ENCODE measurements at places on chromosomes 5 and 9.
A peak's percentile ranks its signal among the peaks of the same experiment; 100 is the strongest.

DNA sequence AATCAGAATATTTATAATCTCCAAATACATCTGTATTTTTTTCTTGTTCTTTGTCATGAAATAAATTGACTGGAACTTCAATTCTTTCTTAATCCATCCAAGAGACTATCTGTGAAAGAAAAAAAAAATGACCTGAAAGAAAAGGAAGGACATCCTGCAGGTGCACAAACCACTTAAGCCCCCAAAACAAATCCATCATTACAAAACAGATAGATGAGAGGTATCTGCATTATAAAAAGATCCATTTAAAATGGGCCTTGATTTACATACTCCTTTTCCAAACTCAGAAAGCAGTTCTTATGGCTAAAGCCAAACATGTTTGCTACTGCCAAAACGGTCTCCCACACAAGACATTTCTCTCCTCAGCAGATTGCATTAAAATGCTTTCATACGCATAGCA lies 85.5 kb downstream of the ELAVL2 start:
- no peak for DNase-seq

- no peak for DNase-seq
Observed at GRCh38 chr9:114602620-114603019, 8.5 kb upstream of the TMEM268 start.

DNA sequence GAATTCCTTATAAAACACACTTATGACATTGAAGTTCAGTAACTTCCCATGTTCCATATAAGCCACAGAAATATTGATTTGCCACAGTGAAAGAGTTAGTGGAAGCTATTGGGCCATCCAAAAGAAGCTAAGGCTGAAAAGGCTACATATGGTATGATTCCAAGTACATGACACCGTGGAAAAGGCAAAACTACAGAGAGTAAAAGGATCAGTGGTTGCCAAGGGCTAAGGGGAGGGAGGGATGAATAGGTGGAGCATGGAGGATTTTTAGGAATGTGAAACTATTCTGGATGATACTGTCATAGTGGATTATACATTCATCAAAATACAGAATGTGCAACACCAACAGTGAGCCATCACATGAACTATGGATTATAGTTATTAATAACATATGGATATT lies 109.7 kb downstream of the F2RL2 start:
- DNase-seq: no peak

DNA sequence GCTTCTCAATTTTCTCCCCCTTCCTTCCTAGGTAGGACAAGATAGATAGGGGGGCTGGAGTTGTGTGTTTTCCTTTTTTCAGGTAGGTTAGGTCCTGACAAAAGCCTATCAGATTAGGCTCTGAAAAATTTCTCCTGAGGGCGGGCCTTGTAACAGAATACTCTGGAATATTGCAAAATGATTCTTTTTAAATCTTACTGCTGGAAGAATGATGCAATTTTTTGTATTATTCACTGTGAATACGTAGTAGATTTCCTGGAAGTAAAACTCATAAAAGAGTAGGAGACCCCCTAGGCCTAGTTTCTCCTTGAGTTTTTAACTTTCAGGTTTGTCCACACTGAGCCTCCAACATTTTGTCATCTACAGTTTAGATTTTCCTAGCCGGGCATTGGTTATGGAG lies 1701.8 kb downstream of the EFNA5 start:
- DNase-seq: no peak

DNA sequence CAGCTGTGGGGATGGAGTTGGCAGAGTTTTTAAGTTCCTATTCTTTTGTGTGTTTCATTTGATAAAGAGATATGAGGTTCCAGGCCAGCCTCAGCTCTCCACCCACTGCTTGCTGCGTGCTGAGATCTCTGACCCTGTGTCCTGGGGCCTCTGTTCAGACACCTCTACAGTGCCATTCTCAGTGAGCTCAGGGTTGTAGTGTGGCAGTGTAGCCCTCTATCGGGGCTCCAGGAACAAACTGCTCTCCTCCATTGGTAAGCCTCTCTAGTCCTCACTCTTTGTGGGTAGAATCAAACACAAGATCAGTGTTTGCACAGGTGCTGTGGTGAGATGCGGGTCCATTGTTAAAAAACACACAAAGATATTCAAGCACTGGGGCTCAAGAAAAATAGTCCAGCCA lies 386.6 kb upstream of the RPS23 start:
- no peak for DNase-seq

- no peak for DNase-seq
Observed at GRCh38 chr9:90770182-90770738, 31.4 kb upstream of the SYK start.

DNA sequence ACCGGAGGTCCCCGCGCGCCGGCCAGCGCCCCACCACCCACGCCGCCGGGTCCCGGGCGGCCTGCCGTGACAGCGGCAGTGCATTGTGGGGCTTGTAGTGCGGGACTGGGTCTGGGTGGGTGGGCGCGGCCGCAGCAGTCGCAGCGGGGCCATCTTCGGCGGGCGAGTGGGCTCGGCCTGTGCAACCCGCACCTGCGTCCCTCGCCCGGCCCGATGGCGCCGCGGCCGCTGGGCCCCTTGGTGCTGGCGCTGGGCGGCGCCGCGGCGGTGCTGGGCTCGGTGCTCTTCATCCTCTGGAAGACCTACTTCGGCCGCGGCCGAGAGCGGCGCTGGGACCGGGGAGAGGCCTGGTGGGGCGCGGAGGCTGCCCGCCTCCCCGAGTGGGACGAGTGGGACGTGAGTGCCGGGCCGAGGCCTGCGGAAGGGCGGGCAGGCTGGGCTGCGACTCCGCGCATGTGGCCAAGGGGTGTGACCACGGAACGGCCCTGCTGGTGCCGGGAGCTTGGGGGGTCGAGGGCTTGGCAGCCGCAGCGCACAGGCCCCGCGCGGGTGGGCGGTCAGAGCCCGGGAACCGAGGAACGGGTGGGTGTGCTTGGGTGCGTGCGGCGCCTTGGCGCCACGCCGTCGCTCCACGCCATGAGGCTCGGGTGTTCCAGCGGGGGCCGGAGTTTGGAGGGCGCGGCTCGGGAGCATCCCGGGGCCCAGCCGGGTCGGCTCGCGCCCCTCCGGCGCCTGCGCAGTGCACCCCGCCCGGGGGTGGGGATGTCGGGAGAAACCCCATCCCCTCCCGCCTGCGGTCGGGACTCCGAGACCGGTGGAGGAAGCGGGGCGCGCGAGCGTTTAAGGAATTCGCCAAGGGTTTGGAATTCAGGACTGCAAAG lies at the start of gene ARL10:
Gene ARL10, plus strand, starts transcription at position 137 of the 881 bp plus-strand sequence. Its CDS starts 77 bp downstream, at position 214.
- DNase-seq: peak; percentile 69

- no peak for DNase-seq
Observed at GRCh38 chr9:108322326-108323098, 533.3 kb downstream of the ACTL7B start.

- DNase-seq: no peak
Observed at GRCh38 chr5:179792612-179793467, 946 bp upstream of the LTC4S start.

GRCh38 chr9:113601656-113602055 lies 138.1 kb downstream of the RGS3 start:
- no peak for DNase-seq

- DNase-seq: no peak
Observed at GRCh38 chr9:112887381-112887780, 3.3 kb downstream of the SLC46A2 start.

DNA sequence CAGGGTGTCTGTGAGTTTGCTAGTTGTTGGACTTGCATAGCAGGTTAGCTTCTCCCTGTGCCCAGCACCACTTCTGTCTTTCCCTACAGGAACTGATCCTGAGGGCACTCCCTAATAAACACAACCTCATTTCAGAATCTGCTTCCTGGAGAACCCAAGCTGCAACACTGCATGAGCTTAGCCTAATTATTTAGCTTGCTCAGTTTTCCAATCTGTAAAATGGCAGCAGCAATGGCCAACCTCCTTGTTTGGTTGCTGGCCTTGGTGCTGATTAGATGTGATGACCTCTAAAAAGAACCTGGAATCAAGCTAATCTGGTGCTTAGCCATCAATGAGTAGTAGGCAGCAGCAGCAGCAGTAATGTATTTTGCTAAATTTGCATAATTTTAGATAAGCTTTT lies 133.9 kb downstream of the ADCY2 start:
- DNase-seq: no peak

GRCh38 chr5:120101771-120102170 lies 362.3 kb upstream of the PRR16 start:
- no peak for DNase-seq

GRCh38 chr9:112997236-112997941 lies 14.6 kb downstream of the ZNF883 start:
- DNase-seq: no peak

DNA sequence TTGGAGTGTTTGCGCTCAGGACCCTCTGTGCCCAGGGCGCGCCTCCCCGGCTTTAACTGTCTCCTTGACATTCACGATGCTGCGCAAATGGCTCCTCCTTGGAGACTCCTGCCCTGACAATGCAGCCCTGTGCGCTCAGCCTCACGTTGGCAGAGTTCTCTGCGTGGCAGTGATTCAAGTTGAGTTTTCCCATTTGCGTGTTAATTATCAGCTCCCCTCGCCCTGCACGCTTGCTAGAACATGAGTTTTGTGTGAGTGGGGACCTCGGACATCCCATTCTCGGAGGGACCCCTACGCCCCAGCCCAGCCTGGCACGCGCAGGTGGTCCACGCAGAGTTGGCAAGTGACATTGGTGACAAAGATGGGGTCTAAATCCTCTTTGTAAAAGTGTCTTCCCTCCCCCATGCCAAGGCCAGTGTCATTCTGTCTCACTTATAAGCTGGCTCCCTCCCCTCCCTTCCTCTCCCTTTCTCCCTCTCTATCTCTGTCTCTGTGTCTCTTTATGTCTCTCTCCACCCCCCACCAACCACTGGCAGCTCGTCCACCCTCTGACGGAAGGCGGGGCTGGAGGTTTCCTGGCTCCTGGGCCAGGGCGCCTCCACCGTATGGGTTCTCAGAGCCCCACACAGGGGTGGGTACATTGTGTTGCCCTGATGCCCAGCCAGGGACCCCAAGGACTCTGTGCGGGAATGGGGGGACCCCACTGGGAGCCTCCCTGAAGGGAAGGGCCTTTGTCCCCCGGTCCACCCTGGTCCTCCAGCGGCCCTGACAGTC lies 169.3 kb downstream of the OLFM1 start:
- no peak for DNase-seq

- no peak for DNase-seq
Observed at GRCh38 chr9:124602632-124603031, 95.4 kb upstream of the NR5A1 start.

GRCh38 chr5:2196989-2197619 lies 314.4 kb upstream of the IRX4 start:
- DNase-seq: no peak

DNA sequence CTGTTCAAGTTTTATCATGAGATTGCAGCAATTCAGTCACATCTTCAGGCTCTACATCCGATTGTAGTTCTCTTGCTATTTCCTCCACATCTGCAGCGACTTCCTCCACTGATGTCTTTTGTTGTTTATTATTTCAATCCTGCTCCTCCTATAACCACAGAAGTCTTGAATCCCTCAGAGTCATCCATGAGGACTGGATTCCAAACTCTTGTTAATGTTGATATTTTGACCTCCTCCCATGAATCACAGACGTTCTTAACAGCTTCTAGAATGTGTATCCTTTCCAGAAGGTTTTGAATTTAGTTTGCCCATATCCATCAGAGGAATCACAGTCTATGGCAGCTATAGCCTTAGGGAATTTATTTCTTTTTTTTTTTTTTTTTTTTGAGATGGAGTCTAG lies 3.6 kb downstream of the FBXO38 start:
- no peak for DNase-seq

DNA sequence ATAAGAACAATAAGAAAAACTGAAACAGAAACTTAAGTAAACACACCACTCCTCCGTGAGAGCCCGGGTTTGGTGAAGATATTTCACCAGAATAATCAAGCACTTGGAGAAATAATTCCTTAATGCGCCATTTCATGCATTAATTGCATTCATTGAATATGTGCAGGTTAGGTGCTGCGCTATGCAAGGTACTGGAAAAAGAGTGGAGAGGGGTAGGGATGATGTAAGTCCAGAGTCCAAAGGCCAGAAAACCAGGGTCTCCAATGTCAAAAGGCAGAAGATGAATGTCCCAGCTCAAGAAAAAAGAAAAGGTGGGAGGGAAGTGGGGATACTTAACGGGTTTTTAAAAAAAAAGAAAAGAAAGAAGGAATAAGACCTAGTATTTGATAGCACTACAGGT lies 669 bp upstream of the ZFP37 start:
- no peak for DNase-seq

GRCh38 chr9:112864403-112864802 lies 26.3 kb downstream of the SLC46A2 start:
- DNase-seq: no peak

- DNase-seq: no peak
Observed at GRCh38 chr9:19939734-19940278, 151.0 kb upstream of the SLC24A2 start.

DNA sequence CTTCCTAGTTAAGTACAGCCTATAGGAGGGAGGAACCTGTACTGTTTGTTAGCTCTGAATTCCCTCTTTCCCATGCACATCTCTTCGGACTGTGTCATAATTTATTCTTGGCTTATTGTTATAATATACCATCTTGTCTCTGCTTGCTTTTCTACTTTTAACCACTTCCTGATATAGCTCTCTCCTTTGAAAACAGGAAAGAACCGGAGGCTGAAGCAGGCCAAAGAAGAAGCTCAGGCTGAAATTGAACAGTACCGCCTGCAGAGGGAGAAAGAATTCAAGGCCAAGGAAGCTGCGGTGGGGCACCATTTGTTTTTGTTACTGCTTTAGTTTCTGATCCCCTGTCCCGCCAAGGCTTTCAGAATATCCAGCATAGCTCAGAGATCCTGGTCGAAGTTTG lies 4.8 kb downstream of the ATP6V1G1 start:
- no peak for DNase-seq

DNA sequence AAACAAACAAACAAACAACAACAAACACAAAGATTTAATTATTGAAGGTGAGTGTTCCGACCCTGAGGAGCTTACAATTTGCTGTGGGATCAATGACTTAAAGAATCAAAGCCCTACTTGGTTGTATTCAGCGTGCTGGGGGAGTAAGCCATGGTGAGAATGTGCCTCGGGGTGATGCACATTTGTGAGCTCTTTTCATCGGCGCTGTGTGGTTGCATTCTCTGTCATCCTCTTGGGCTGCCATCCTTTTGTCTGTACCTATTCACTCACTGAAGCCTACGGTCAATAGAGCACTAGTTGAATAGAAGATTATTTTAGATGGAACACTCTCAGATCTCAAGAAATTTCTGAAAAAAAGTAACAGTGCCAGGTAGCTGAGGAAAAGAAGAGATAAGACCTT lies 203.9 kb downstream of the CTNND2 start:
- DNase-seq: no peak

- DNase-seq: no peak
Observed at GRCh38 chr9:131774636-131775035, 34.8 kb upstream of the RAPGEF1 start.

GRCh38 chr5:119470851-119471451 lies 18.7 kb downstream of the HSD17B4 start:
- DNase-seq: no peak

GRCh38 chr9:132630811-132631210 lies 39.0 kb downstream of the DDX31 start:
- no peak for DNase-seq

- no peak for DNase-seq
Observed at GRCh38 chr9:114989600-114990410, 59.4 kb upstream of the TNFSF8 start.
